ENCODE measurements at places on chromosomes 2 and 18.

GRCh38 chr2:237418300-237418699 is 4.3 kb upstream of the COL6A3 start:
- no peak for DNase-seq

- DNase-seq = no peak
Measured at GRCh38 chr2:15982285-15983044, 42.1 kb downstream of the MYCN start.

DNA sequence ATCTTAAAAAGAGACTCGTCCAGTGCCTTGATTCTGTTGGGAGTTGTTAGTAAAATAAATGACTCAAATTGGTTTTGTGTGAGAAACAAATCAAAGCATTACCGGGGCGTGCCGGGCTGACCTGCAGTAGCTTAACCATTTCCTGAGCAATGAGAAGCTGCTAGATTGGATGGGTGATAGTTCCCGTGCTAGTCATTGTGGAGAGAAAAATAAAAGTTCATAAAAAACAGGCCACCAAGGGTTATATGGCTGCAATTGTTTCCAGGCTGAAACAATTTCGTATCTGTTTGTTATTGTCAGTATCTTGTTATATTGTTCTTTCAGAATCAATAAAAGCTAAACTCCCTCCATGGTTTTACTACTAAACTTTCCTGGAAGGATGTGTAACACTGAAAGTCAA is 314.4 kb downstream of the MTX2 start:
- DNase-seq = peak; percentile 41

GRCh38 chr2:173394091-173394974 is 39.7 kb downstream of the CDCA7 start:
- no peak for DNase-seq
